H54 (cell line): ENCODE measurements at places on chromosomes 1 and 21.
A peak's percentile ranks its signal among the peaks of the same experiment; 100 is the strongest.

DNA sequence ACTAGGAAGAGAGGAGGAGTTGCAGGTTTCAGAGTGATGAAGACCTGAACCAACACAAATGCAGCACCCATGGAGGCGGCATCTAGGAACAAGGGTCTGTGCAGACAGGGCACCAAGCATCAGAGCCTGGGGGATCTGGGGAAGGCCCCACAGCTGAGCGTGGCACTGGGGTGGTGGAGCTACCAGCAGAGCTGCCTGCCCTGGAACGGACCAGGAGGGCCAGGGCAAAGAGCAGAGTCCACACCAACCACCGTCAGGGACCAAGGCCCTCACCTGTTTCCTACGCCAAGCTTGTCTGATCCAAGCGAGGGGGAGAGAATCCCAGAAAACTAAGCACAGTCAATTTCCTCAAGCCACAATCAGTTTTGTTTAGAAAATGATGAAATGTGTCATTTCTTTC lies 79.0 kb upstream of the SYT6 start:
- DNase-seq = no peak

DNA sequence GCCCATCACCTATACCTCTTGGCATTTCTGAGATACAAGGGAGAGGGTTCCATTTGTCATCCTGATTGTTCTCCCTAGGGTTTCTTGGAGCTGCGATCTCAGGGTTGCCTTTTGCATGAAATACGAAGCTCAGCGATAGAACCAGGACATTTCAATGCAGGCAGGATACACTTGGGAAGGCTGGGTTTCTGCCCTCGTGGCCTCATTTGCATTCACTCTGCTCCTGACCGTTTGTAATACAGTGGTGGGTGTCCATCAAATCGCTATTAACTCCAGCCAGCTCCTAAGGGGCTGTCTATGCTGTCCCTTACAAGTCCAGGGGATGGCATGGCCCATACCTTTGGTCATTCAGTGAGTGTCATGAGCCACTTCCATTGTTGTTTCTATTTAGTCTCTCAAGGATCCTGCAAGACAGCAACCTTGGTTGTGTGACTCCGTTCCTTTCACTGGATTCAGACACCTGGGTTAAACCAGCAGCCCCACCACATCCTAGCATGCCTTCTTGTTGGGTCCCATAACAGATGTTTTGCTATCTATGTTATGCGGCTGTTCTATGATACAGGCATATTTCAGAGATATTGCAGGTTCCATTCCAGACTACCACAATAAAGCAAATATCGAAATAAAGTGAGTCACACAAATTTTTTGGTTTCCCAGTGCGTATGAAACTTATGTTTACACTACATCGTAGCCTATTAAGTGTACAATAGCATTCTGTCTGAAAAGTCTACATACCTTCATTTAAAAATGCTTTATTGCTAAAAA lies 18.3 kb downstream of the KAZN start:
- DNase-seq = no peak

GRCh38 chr1:185733818-185734735 lies at the start of gene HMCN1:
Gene HMCN1, plus strand, starts transcription at chr1:185734391. Its CDS starts 389 bp downstream, at chr1:185734780.
- peak; percentile 39 for DNase-seq

- no peak for DNase-seq
Measured at GRCh38 chr1:214071469-214071868, 83.7 kb downstream of the PROX1 start.

GRCh38 chr1:7594714-7595295 lies 176.3 kb upstream of the VAMP3 start:
- DNase-seq = no peak

DNA sequence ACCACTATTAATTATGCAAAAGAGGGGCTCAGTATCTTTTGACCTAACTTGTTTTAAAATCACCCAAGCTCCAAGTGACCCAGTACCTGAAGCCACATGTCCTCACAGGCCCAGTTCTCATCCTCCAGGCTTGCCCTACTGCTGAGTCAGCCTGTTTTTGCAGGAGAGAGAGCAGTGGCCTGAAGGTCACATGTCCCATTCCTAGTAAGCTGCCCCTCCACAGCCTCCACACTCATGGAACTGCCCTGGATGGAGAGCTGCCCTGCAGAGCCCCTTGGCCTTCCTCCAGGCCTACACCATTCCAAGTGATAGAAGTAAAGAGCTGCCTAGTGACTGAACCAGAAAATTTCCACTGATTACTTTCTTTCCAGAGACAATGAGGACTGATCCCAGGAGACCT lies 139.8 kb upstream of the ST6GALNAC5 start:
- no peak for DNase-seq

- DNase-seq = no peak
Measured at GRCh38 chr21:37087188-37087587, 14.1 kb downstream of the TTC3 start.

DNA sequence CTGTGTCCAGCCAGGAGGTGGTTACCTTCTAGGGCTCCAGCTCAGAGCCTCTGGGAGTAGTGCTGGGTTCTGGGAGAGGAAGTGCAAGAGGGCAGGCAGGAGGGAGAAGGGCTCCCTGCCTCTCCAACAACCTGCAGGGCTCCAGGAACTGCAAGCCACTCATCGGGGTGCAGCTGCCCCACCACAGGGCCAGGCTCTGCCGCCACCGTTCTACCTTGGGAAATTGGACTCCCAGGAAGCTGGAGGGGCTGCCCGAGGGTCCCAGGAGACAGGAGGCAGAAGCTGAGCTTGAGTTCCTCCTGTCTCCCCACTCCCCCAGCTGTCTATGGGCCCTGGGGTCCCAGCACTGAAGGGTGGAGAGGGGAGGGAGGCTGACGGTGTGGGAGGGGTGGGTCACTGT lies 7.4 kb upstream of the PRDM16 start:
- no peak for DNase-seq

DNA sequence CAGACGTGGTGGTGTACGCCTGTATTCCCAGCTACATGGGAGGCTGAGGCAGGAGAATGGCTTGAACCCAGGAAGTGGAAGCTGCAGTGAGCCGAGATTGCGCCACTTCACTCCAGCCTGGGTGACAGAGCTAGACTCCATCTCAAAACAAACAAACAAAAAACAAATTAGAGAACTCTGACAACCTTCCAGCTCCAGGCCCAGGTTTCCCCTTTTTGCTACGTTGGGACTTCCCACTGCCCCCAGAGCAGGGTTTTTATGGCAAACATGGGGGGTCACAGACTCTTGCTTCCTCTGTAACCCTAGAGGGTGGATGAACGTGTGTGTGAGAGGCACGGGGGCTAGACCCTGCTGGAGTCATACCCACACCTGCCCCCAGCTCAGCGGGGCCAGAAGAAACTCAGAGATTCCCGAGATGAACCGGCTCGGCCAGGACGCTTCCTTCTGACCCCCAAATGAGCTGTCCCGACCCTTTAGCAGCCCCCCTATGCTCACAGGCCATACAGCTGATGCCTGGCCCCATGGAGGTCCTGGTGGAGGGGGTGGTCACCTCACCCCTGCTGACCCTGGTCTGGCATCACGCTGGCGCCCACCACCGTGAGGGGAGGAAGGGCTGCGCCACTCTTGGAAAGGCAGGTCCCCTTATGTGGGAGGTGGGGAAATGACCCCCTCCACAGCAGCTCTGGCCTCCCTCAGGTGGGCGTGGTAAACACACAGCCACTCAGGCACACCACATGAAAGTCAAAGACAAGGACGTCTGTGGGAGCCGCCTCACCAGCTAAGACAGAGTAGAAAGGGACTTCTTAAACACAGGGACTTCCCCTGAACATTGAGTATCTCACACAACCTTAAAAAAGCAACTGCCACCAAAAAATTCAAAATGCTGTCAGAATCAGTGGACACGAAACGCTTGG lies 7.1 kb downstream of the GPR157 start:
- DNase-seq = no peak

DNA sequence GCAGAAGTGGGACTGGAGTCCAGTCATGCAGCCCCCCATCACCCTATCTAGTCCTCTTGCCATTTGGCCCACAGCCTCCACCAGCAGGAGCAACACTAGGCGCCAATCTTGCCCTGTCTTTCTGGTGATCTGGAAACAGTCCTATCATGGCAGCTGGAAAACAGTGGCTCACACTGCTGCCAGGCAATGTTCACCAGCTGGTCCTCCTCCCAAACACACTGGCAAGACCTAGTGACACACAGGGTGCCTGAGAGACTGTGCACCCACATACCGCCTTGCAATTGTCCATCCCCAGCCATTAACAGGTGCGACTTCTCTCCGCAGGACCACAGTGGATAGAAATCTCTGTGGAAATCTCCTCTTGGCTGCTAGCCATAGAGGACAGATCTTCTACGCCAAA lies 105.5 kb downstream of the HIVEP3 start:
- DNase-seq = no peak

DNA sequence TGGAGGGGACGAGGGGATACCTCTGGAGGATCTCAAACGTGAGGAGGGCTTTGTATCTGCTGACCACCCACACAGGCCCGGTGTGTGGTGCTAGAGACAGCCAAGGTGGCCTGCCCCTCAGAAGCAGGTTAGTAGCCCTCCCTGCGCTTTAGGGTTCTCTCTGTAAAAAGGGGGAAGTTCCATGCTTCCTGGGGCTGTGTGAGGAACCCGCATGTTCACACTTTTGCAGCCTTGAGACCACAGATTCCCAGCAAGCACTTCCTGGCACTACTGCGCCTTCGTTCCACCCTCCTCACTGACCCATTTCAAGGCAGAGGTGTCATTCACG lies 7.9 kb upstream of the GUCA2B start:
- DNase-seq = no peak

DNA sequence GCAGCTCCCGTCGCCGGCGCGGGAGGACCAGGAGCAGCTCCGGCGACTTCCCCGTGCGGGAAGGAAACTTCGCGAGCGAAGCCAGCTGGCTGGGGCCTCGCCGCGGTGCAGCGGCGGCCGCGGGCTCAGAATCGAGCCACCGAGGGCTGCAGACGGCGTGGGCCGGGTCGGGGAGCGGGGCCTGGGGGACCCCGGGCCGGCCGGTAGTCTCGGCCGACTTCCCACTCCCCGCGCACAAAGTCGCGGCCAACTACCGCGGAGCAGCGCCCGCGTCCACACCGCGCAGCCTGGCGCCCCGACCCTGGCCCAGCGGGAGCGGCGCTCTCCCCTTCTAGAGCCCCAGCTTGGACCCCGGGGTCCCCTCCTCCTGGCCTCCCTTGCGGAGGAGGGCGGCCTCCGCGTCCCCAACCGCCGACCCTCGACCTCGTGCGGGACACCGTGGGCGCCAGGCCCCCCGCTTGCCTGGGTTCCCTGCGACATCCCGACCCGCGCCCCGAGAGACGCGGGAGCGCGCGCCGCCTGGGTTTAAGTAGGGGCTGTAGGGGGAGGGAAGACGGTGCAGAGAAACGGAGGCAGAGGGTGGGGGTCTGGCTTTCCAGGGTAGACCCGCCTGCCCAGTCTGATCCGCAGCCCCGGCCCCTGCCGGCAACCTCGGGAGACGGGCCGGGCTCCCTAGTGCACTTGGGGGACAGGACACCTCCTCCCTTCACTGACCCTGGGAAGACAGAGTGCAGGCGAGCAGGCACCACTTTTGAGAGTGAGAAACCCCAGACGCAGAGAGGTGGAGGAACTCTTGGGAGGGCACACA lies 4.7 kb downstream of the PRDM16 start:
- no peak for DNase-seq

DNA sequence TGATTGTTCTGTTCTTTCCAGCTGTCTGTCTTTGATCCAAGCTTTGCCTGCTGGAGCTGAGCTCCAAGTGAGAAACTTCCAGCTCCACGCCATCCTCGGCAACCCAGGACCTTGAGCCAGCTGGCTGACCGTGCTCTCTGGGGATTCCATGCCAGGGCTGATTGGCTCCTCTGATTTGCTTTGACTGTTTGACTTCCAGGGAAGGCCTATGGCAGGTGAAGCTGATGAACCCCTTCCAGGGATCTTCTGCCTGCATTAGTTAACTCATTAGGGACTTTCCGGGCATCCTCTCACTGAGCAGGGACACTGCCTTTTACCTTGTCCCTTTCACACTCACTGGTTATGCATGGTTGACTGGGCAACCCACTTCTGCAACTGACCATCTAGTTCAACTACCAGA lies 406.1 kb downstream of the RPS6KC1 start:
- DNase-seq = no peak

DNA sequence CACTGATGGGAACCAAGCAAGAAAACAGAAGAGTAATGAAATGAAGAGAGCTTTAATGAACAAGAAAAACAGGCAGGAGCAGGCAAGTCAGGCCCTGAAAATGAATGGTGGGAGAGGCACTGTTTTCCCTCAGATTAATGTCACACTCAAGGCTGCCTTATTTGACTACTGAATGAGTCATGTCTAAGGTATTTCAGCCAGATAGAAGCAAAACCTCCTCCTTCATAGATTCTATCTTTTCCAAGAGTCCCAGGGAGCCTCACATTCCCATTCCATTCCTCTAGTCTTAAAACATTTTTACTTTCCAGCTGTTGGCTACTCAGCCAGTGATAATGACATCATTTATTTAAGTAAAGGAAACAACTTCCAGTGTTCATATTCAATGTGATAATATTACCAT lies 228.4 kb upstream of the NRIP1 start:
- peak; percentile 40 for DNase-seq

- DNase-seq = no peak
Measured at GRCh38 chr1:59553371-59553770, 256.5 kb downstream of the FGGY start.

GRCh38 chr1:11031624-11032262 lies 15.3 kb downstream of the MASP2 start:
- no peak for DNase-seq
